Urothelium cell line (cell line): ENCODE measurements at places on chromosomes 7 and 10.

- DNase-seq = peak; percentile 48
Measured at GRCh38 chr10:128268015-128268722, 141.9 kb upstream of the MKI67 start.

DNA sequence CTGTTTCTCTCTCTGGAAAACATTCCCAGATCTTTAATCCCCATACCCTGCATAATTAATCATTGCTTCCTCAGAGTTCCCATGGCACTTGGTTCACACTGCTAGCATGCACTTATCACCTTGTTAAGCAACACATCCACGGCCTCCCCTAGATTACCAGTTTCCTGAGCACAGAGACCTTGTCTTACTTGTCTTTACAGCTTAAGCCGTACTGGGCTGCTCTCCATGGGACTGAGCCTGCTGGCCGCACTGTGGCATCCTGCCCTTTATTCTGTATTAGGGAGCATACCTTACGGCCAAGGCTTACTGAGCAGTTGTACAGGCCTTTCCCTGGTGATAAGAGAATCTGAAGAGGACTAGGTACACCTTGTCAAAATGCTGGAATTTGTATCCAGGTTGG is 190.2 kb downstream of the REEP3 start:
- DNase-seq = no peak

DNA sequence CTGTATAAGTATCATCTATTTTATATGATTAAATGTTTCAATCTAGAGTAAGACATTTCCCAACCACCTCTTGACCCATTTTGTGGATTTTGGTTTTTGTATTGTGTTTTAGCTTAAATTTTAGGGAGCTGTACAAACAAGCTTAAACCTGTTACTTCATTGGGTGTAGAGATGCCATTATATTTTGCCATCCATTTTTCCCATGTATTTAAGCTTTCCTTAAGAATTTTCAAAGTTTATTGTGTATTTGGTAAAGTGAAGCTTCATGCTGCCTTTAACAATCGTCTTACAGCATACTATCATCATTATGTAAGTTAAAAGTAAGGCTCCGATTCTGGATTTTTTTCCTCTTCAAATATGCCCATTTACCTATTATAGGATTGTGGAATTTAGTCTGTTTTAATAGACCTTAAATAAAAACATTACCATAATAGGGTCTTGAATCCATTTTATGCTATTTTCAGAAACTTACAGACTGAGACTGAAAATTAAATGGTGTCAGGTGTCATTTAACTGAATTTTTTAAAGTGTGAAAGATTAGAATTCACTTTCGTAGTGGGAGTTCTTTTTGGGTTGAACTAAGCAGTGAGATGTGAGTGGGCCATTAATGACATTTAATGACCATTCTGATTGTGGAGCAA is 2.2 kb downstream of the KMT2E start:
- DNase-seq = no peak

DNA sequence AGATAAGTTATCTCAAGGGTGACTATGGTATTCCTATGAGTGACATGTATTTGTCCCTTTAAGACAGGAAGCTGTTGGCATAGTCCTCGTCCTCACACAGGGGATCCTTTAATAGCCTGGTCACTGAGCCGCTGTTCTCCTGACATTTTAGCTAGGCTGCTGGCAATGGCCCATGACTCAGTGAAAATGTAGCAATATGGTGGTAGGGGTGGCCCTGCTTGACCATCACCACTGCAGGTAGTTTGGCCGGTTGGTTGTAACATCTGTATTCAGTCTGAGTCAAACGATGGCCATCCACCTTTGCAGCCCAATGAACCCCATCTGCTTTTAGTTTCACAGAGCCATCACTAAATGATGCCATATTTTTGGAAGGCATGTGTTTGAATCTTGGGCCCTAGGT is 110.1 kb upstream of the RAB18 start:
- DNase-seq = no peak

DNA sequence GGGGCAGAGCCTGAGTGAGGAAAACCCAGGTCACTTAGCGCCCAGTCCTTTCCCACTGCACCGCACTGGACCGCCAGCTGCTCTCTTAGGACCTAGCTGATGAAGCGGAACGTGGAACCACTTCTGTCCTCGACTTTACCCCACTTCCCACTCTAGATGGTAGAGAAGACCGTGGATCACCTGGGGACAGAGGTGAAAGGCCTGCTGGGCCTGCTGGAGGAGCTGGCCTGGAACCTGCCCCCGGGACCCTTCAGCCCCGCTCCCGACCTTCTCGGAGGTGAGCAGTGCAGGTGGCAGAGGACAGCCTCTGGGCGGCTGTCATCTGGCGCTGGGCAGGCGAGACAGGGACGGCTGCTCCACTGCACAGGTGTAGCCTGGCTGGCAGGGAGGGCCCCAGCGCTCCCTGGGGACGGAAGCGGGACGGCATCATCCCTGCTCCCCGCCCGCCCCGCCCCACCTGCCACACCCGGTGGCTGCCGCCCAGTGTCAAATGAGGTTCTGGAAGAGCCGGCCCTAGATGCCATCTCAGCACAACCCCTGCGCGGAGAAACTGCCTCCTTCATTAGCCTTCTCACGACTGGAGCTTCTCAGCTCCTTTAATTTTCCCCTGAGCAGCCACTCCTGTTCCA is 11.7 kb downstream of the PLAC9 start:
- no peak for DNase-seq

DNA sequence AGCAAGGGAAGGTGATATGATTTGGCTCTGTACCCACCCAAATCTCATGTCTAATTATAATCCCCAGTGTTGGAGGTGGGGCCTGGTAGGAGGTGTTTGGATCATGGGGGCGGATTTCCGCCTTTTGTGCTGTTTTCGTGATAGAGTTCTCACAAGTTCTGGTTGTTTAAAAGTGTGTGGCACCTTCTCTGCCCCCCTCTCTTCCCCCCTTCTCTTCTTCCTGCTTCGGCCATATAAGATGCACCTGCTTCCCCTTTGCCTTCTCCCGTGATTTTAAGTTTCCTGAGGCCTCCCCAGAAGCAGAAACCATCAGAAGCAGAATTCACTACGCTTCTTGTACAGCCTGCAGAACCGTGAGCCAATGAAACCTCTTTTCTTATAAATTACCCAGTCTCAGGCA is 21.1 kb downstream of the BTRC start:
- no peak for DNase-seq

DNA sequence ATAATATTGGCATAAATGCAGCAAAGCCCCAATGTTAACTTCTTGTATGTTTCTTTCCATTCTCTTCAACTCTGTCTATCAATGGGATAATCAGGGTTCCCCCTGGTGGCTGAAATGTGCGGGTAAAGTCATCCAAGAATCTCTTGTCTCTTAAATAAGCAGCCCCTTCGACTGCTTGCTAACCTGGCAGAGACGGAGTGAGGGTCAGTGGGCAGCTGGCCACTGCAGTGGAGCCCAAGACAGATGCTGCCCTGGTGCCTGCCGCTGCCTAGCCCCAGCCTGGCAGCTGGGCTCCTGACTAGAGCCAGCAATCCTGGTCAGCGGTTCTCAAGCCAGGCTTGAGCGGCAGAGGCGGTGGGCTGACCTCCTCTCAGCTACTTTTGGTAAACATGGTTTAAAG is 248.9 kb downstream of the COBL start:
- peak; percentile 58 for DNase-seq

DNA sequence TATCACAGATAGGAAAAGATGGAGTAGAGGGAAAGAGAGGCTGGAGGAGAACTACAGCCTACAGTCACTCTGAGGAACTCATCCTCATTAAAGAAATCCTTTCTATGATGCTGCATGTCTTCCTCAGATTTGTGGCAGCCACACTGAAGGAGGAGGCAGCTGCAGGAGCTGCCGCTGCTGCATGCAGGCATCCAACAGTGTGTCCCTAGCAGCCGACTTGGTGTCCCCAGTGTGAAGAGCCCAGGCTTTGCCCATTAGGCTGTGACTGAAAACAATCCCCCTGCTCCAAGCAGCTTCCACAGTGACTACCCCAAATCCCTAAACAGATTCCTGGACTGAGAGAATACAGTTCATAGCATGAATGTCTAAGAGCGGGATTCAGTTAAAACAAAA is 23.1 kb downstream of the SKIDA1 start:
- DNase-seq = no peak

- no peak for DNase-seq
Measured at GRCh38 chr10:69389827-69390490, 26.8 kb downstream of the TACR2 start.

DNA sequence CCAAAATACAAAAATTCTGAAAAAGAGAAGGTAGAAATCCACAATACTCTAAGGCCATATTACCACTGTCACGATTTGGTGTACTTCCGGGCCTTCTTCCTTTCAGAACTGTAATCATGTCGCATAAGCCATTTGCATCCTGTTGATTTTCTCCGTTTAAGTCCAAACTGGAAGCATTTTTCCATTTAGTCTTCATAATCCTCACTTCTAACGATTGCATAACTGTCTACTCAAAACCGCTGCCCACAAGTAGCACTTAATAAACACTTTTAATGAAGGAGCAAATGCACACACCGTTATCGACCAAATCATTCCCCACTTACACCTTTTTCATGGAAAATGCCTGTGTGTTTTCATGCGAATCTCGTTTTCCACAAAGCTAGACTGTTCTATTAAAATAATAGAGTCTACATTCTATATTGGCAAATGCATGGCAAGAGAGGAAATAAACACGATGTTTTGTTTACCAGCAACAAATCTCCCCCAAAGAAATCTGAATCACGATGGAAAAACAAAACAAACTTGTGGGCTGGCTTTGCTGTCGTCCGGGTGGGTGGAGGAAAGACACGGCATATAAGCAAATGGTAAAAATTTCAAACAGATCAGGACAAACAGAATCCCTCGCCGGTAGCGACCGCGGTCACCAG is 1.0 kb downstream of the ATE1 start:
- DNase-seq = no peak

GRCh38 chr7:1591396-1591795 is 21.6 kb upstream of the PSMG3 start:
- no peak for DNase-seq

GRCh38 chr10:34186745-34187144 is 628.4 kb downstream of the PARD3 start:
- DNase-seq = no peak

DNA sequence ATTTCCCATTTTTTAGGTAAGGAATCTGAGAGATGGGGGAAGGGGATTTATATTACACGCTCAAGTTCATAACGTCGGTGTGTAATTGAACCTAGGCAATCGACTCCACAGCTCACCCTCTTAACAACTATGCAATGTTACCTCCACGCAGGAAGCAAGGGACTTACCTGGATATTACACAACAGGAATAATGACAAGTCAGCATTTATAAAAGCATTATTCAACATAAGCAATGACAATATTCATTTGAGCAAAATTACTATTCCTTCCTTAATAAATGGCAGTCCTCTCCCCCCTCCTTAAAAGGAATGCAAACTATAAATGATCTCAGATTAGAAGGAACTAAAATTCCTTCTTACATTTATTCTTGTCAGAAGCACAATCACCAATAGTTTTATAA is 104.0 kb downstream of the PCLO start:
- DNase-seq = no peak
